Renal cortex interstitium (tissue), 15 donors: ENCODE measurements at places on chromosomes 12 and 14. TPM values are rescaled to one million over a fixed set of nuclear protein-coding genes. Genes with fewer than 3 reads are reported as not detected.

The ACOT6 gene
- polyA plus RNA-seq: 0.30 TPM

The FAM186B gene
- 0.98 TPM for polyA plus RNA-seq

The OTOGL gene
- polyA plus RNA-seq: 1.4 TPM

The CLEC1B gene
- 1.4 TPM for polyA plus RNA-seq

The SLC15A5 gene
- not detected for polyA plus RNA-seq

The DIABLO gene
- 84.9 TPM for polyA plus RNA-seq

DNA sequence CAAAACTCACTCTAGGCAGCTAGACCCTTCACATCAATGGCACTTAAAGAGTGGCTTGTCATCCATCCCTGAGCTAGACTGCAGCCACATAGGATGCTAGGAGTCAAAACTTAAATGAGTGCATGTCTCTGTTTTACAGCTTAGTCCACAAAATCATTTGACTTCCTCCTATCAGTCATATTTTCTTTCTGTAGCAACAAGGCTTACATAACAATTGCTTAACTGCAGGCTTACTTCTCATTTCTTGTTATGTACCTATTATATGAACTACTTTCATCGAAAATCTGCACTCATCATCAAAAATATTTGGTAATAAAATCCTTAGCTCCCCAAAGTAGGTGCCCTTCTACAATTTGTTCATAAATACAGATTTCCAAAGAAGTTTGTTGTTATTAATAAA lies 30.1 kb downstream of the CLEC1A start:
- no peak for DNase-seq

GRCh38 chr12:132367071-132367851 lies 37.9 kb upstream of the GALNT9 start:
- DNase-seq: no peak

GRCh38 chr12:109767991-109768900 lies 54.6 kb downstream of the FAM222A start:
- no peak for DNase-seq
